ELF-1 (cell line): ENCODE measurements at places on chromosomes 7 and 10.
A peak's percentile ranks its signal among the peaks of the same experiment; 100 is the strongest.

DNA sequence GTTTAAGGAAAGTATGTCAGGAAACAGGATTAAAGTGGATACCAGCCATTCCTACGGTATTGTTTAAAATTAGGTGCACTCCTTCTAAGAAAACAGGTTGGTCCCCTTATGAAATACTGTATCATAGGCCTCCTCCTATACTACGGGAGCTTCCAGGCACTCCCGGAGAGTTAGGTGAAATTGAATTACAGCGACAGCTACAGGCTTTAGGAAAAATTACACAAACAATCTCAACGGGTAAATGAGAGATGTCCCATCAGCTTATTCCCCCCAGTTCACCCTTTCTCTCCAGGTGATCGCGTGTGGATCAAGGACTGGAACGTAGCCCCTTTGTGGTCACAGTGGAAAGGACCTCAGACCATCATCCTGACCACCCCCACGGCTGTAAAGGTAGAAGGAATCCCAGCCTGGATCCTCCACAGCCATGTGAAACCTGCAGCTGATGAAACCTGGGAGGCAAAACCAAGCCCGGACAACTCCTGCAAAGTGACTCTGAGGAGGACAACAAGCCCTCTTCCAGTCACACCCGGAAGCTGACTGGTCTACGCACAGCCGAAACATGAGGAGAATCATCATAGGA is 25.1 kb upstream of the GHITM start:
- DNase-seq = peak; percentile 12

DNA sequence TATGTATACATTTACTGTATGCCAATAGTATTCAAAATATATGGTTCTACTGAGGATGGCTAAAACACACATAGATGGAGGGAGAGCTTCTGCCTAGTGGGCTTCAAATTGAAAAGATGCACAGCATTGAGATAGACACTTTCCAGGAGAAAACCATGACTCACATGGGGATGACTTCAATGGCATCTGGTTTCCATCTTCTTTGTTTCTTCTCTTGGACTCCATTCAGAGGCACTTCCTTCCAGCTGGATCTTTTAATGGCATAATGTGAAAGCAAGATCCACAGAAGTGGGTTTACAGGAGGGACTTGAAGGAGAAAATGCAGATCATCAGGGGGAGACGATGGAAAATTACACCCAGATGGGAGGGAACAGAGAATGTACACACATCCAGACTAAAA is 84.9 kb downstream of the ZNF365 start:
- DNase-seq = no peak

- no peak for DNase-seq
These were observed 6.9 kb downstream of the RADIL start for GRCh38 chr7:4876586-4876985.

DNA sequence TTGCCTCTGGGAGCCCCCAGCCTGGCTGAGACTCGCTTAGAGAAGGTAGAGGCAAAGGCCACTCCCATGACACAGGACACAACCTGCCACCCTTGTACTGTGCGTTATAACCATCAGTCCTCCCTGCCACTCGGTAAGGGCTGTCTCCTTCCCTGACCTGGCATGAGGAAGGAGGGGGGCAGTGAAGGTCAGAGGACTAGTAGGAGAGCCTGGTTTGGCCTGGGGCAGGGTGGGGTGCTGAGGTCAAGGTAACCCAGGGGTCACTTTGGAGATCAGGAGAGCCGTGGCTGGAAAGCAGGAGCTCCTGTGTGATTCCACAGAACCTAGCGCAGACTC is 6.9 kb upstream of the TNRC18 start:
- DNase-seq = no peak

GRCh38 chr10:119341459-119342301 is 134.3 kb downstream of the GRK5 start:
- DNase-seq = peak; percentile 62

DNA sequence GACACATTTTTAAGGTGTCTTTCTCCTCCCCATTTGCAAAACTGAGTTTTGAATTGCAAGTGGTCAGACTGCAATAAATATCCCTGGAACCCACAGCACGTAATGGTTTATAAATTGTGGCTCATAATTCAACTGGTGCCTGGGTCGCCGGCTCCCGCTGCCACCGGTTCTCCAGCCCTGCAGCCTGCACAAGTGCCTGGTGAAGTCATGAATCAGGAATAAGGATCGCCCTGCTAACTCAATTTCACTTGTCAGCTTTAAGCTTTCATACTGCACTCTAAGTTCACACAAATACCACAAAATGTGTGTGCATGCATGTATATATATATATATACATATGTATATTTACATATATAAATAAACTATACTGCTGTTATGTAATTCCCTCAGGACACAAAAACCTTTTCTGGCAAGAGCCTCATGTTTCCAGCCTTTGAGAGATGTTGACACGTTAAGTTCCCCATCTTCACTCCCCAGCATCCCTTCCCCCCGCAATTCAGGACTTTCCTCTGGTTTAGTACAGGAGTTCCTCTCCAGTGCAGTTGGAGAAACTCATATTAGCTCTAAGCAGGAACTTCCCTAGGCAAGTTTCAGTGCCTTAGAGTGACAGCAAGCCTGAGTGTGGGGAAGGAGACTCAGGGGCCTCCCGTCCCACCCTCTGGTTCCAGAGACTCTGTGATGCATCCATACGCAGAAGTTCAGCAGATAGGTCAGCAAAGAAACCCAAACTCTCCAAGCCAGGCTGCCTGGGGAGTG is 129.2 kb upstream of the UNC5B start:
- DNase-seq = peak; percentile 2

- DNase-seq = no peak
These were observed 22.8 kb downstream of the CDK14 start for GRCh38 chr7:90618876-90619275.

DNA sequence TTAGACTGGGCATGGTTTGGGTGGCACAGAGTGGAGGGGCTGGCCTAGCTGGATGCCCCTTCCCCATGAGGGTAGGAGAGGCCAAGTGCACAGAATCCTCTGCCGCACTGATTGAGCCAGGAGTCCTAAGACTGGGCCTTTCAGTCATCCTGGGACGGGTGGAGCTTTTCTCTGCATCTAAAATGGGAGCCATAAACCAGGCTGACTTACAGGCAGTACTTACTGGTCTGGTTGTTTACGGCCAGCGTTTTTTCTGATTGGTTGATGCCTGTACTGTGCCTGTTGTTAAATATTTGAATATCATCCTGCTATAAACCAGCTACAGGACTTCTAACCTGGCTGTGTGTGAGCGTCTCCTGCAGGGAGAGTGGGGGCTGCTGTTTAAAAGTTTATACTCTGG is 107.8 kb downstream of the CDH23 start:
- no peak for DNase-seq
